Natural killer cell treated with Interleukin-12 subunit alpha and Interleukin-12 subunit beta and Interleukin-15 and Interleukin-18, amount 100 ng/mL, for 72 hours (primary cell): ENCODE measurements at places on chromosomes 2 and 18. TPM values are rescaled to one million over a fixed set of nuclear protein-coding genes. Genes with fewer than 3 reads are reported as not detected.

Gene SAG
- not detected for total RNA-seq

Gene GAD1
- total RNA-seq: 0.76 TPM

Gene TLX2
- total RNA-seq: 0.95 TPM

Gene TUBA4B
- total RNA-seq: not detected

Gene LRRC30
- not detected for total RNA-seq

GRCh38 chr18:38076346-38077070 is 510.9 kb upstream of the CELF4 start:
- no peaks in the 10 kb centered on the region for H3K36me3 ChIP-seq
- H3K27ac ChIP-seq: no peak overlapping the region
- DNase-seq: no peak
- H3K4me1 ChIP-seq: no peaks in the 10 kb centered on the region

Gene SLC4A3
- not detected for total RNA-seq

GRCh38 chr2:29599946-29600345 is 321.4 kb downstream of the ALK start:
- H3K4me3 ChIP-seq: no peak overlapping the region
- no peaks in the 10 kb centered on the region for H3K36me3 ChIP-seq
- peaks cover 14% of the 10 kb centered on the region for H3K27me3 ChIP-seq
- no peak for DNase-seq

GRCh38 chr2:239943991-239944631 is 81.0 kb downstream of the NDUFA10 start:
- no peak overlapping the region for H3K4me3 ChIP-seq
- H3K27ac ChIP-seq: no peak overlapping the region
- H3K27me3 ChIP-seq: no peaks in the 10 kb centered on the region
- no peak for DNase-seq

GRCh38 chr2:30491225-30491624 is 44.2 kb downstream of the LCLAT1 start:
- no peak overlapping the region for H3K27ac ChIP-seq
- peaks cover 8% of the 10 kb centered on the region for H3K36me3 ChIP-seq
- no peaks in the 10 kb centered on the region for H3K27me3 ChIP-seq
- DNase-seq: no peak
- H3K4me1 ChIP-seq: peaks cover 28% of the 10 kb centered on the region

GRCh38 chr2:120238728-120239487 is 13.7 kb upstream of the RALB start:
- H3K4me3 ChIP-seq: no peak overlapping the region
- H3K36me3 ChIP-seq: no peaks in the 10 kb centered on the region
- peak; percentile 46 for DNase-seq
- peak overlapping the region; percentile 6 for H3K27ac ChIP-seq
- no peaks in the 10 kb centered on the region for H3K27me3 ChIP-seq

Gene CELF4
- not detected for total RNA-seq
